Stimulated activated CD8-positive, alpha-beta memory T cell treated with anti-CD3 and anti-CD28 coated beads, Interleukin-15, amount 100 ng/mL, for 48 hours (primary cell): ENCODE measurements at places on chromosomes 3 and 15.
A peak's percentile ranks its signal among the peaks of the same experiment; 100 is the strongest.

- no peak for DNase-seq
Measured at GRCh38 chr15:97930230-97930629, 30.3 kb upstream of the ARRDC4 start.

DNA sequence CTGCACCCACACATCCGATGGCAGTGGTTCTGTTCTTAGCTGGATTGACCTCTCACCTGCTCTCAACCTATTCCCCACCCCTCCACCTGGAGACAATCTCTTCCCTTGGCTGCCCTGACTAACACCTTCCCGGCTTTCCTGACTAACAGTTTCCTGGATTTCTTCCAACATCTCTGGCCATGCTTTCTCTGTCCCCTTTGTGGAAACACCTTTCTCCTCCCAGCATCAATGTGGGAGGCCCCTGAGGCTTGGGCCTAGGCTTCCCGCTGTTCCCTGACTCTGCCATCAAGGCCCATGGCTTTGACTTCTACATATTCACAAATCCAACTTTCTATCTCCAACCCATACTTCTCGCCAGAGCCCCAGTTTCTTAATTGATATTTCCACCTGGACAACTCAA is 142.8 kb upstream of the ATP2B2 start:
- DNase-seq = no peak

- DNase-seq = peak; percentile 37
Measured at GRCh38 chr15:101006931-101007691, 88.0 kb downstream of the LRRK1 start.

DNA sequence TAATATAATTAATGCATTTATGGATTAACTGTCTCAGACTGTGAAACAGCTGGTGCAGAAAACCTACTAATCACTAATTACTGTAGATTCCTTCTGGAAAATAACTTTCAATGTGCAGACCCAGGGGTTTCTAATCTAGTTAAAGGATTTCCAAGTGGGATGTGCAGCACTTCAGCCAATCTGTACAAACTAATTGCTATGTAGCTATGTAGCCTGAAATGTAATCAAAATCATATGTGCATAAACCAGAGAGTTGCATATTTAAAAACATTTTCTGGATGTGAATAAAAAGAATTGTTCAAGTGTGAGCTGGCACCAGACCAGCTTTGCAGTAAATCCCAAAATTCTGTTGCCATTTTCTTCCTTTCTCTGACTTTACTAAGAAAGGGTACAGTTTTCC is 127.5 kb upstream of the CD96 start:
- no peak for DNase-seq

DNA sequence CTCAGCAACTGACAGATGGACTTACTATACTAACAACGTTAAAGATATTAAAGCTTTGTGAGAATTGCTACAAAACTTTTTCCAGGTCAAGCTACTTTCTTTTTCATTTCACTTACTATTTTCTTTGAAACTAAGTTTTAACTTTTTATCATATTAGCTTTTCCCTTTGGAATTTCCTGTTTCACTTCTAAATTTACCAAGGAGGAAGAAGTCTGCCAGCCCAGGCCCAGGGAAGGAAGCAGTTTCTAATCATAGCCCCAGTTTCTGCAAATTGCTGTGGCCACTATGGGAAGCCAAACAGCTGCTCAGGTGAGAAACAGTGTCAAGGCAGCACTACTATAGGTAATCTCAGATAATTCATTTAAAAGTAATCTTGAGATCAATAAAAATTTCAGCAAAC is 18.4 kb downstream of the CYFIP1 start:
- DNase-seq = no peak

DNA sequence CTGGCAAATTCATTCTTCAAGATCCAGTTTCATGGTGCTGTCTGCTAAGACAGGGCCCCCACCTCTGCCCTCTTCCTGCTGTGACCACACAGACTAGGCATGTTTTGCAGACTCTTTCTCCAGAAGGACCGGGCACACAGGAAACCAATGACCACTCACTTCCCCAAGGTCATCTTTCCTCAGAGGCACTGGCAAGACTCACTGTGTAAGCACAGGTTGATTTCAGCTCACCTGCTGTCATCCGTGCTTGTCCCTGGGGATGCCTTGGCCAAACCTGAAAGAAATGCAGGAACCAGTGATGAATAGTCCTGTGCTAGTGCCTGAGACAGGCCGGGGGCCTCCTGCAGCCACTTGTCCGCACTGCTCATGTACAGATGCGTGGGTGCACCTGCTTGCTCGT is 33.5 kb downstream of the ALS2CL start:
- DNase-seq = no peak

DNA sequence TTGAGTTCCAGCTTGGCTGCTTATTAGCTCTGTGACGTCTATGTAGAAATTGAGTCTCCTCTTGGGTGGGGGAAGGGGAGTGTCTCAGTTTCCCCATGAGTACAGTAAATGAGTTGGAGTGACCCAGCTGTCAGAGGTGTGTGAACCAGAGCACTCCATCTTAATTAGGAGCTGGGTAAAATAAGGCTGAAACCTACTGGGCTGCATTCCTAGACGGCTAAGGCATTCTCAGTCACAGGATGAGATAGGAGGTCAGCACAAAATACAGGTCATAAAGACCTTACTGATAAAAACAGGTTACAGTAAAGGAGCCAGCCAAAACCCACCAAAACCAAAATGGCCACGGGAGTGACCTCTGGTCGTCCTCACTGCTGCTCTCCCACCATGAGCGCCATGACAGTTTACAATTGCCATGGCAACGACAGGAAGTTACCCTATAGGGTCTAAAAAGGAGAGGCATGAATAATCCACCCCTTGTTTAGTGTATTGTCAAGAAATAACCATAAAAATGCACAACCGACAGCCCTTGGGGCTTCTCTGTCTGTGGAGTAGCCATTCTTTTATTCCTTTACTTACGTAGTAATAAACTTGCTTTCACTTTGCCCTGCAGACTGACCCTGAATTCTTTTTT is 222.4 kb downstream of the CACNA2D3 start:
- no peak for DNase-seq

- DNase-seq = no peak
Measured at GRCh38 chr15:73460662-73461061, 17.7 kb downstream of the REC114 start.

GRCh38 chr15:67103432-67103831 is 38.0 kb downstream of the SMAD3 start:
- no peak for DNase-seq

- no peak for DNase-seq
Measured at GRCh38 chr3:19934098-19934566, at the start of gene EFHB. EFHB (minus strand) TSS chr3:19934217; CDS start chr3:19934018, 199 bp downstream.

- no peak for DNase-seq
Measured at GRCh38 chr15:88537591-88538317, 8.7 kb downstream of the DET1 start.

- no peak for DNase-seq
Measured at GRCh38 chr3:25603703-25604102, 61.0 kb downstream of the TOP2B start.

GRCh38 chr15:54014067-54014655 is 35.9 kb downstream of the UNC13C start:
- no peak for DNase-seq
